ENCODE measurements at places on chromosomes 4 and X. TPM values are rescaled to one million over a fixed set of nuclear protein-coding genes. Genes with fewer than 3 reads are reported as not detected.

KLB gene
- 0.05 TPM for total RNA-seq

F8 gene
- total RNA-seq, result 43.4 TPM

LRCH2 gene
- total RNA-seq, result 1.2 TPM

CSAG3 gene
- total RNA-seq, result not detected

DSPP gene
- total RNA-seq, result not detected

DNA sequence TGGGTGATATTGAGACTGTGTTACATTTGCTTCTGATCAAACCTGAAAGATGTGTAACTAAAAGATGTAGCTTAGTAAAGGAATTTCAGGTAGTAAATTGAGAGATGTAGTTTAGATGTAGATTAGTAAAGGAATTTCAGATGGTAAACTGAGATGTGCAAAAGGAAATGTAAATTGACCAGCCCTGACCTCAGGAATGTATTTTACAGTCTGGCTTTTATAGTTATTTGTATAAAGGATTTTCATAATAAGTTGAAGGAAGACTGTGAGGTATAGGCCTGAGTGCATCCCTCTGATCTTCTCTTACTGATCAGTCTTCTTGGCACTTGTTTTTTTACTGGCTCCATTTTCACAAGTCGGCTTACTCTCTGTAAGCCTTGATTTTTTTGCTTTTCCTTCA is 3.2 kb downstream of the KLHL2 start:
- DNase-seq, result no peak

Measured in cardiac septum (tissue), 1 donor.